Stomach (tissue), 19 donors: ENCODE measurements at places on chromosomes 7 and 10. TPM values are rescaled to one million over a fixed set of nuclear protein-coding genes. Genes with fewer than 3 reads are reported as not detected.

- H3K36me3 ChIP-seq, result peaks cover 17% of the 10 kb centered on the region
- no peak for DNase-seq
Observed at GRCh38 chr7:36875794-36876193, 151.5 kb upstream of the AOAH start.

DNA sequence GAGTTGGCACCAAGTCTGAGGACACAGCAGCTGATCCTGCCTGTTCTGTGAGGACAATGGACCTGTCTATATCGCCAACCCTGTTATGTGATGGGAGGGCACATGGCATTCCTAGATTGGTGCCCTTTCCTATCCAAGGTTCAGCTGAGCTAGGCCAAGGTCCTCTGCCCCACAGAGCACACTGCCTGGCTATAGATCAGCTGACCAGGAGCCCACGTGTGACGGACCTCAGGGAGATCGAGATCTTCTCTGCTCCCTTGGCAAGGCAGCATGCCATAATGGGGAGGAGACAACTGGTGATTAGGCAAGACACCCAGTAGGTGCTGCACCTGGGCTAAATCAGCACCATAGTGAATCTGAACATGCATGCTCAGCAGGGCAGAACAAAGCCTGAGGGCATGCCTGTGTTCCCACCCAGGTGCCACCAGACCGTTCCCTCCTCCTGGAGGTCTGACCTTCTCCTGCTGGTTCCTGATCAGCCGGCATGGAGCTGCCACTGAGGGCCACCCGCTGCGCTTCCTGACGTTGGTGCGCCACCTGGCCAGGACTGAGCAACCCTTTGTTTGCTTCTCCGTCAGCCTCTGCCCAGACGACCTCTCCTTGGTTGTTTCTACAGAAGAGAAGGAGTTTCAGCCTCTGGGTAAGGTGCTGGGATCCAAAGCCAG lies 93.7 kb downstream of the WDFY4 start:
- no peaks in the 10 kb centered on the region for H3K27me3 ChIP-seq
- no peaks in the 10 kb centered on the region for H3K4me1 ChIP-seq
- no peak for DNase-seq
- no peaks in the 10 kb centered on the region for H3K36me3 ChIP-seq

BLNK gene
- total RNA-seq, result 13.8 TPM

GRCh38 chr10:116760919-116761318 lies 18.6 kb upstream of the HSPA12A start:
- H3K4me1 ChIP-seq, result no peaks in the 10 kb centered on the region
- no peaks in the 10 kb centered on the region for H3K36me3 ChIP-seq
- no peak for DNase-seq
- no peak overlapping the region for H3K4me3 ChIP-seq
- H3K27me3 ChIP-seq, result peaks cover 9% of the 10 kb centered on the region

DNA sequence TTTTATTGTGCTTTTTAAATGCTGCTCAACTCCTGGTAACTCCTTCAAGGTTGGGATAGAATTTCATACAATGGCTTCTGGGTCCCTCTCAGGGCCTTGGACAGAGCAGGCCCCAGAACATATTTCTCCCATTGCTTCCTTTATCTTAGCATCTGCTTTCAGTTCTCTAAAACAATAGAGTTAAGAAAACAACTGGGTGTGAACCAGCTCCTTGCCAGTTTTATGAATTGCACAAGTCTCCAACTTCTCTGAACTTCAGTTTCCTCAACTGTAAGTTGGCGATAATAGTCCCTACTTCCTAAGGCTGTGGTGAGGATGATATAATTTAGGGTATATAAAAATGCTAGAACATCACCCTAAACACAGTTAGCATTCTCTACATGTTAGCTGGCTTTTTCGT lies 77.0 kb upstream of the INHBA start:
- no peak for DNase-seq
- no peak overlapping the region for H3K27ac ChIP-seq
- no peaks in the 10 kb centered on the region for H3K27me3 ChIP-seq
- no peaks in the 10 kb centered on the region for H3K36me3 ChIP-seq
- no peak overlapping the region for H3K4me3 ChIP-seq

KNDC1 gene
- total RNA-seq, result 1.7 TPM

- no peak for DNase-seq
- H3K27ac ChIP-seq, result no peak overlapping the region
- H3K36me3 ChIP-seq, result no peaks in the 10 kb centered on the region
- no peak overlapping the region for H3K4me3 ChIP-seq
- no peaks in the 10 kb centered on the region for H3K27me3 ChIP-seq
Observed at GRCh38 chr10:109191823-109192222, 731.5 kb downstream of the XPNPEP1 start.

CD36 gene
- total RNA-seq, result 48.7 TPM

DNA sequence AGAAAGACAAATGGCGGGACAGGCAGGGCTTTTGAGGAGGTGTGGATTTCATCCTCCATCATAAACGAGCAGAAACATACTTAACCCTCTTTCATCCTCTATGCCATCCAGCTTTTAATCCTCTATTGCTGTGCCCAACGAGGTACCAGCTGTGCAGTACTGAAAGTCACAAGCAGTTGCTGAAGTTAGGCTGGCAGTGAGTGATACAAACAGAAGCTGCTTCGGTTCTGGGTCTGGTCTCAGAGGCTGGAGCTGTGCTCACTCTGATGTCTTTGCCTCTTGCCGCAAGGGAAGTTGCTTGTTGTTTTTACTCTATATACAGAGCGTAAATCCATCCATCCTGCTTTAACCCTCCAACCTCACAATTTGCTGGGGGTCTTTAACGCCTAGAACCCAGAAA lies 235.2 kb downstream of the CELF2 start:
- no peak overlapping the region for H3K27ac ChIP-seq
- no peak for DNase-seq
- H3K4me1 ChIP-seq, result no peaks in the 10 kb centered on the region
- no peak overlapping the region for H3K4me3 ChIP-seq
- H3K27me3 ChIP-seq, result no peaks in the 10 kb centered on the region

GRCh38 chr7:131482800-131483199 lies 73.6 kb downstream of the PODXL start:
- no peaks in the 10 kb centered on the region for H3K36me3 ChIP-seq
- H3K4me1 ChIP-seq, result peaks cover 17% of the 10 kb centered on the region
- H3K4me3 ChIP-seq, result no peak overlapping the region
- H3K27ac ChIP-seq, result no peak overlapping the region
- no peaks in the 10 kb centered on the region for H3K27me3 ChIP-seq
- DNase-seq, result no peak

DNA sequence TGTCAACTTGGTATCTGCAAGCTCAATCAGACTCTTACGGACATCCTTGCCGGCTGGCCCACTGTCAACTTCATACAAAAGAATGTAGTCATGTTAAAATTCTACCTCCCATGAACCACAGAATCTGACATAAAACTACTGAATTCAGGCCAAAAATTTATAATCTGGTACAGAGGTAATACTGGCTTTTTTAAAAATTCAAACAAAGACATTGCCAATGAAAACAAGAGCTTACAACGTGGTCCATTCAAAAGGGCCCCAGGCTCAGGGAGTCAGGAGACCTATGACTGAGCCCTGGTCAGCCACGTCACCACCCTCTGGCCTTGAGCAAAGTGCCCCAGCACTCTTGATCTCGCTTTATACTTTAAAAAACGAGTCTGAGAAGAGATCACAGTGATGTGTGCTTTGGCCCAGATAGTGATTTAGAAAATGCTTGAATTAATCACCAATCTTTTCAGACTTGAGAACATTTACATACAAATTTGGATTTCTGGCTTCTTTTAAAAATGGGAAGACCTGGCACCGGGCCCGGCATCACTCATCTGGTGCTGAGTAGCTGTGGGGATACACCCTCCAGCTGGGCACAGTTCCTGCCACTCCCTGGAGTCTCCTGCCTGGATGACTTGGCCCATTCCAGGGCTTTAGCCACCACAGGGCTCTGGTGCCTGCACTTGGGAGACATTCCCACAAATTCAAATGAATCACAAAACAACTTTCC lies 94.1 kb downstream of the PIP4K2A start:
- no peak overlapping the region for H3K4me3 ChIP-seq
- H3K4me1 ChIP-seq, result peaks cover 67% of the 10 kb centered on the region
- H3K27ac ChIP-seq, result peak overlapping the region; percentile 55
- DNase-seq, result peak; percentile 44
- no peaks in the 10 kb centered on the region for H3K36me3 ChIP-seq
- H3K27me3 ChIP-seq, result no peaks in the 10 kb centered on the region

GRCh38 chr7:34245246-34245645 lies 339.9 kb downstream of the BMPER start:
- DNase-seq, result no peak
- H3K27me3 ChIP-seq, result no peaks in the 10 kb centered on the region
- no peak overlapping the region for H3K4me3 ChIP-seq
- no peaks in the 10 kb centered on the region for H3K4me1 ChIP-seq
- no peaks in the 10 kb centered on the region for H3K36me3 ChIP-seq

GRCh38 chr7:35257251-35258124 lies 3.6 kb upstream of the TBX20 start:
- DNase-seq, result peak; percentile 42
- H3K27me3 ChIP-seq, result peaks cover 100% of the 10 kb centered on the region
- peak overlapping the region; percentile 9 for H3K4me3 ChIP-seq
- H3K27ac ChIP-seq, result no peak overlapping the region
- H3K4me1 ChIP-seq, result peaks cover 46% of the 10 kb centered on the region

DNA sequence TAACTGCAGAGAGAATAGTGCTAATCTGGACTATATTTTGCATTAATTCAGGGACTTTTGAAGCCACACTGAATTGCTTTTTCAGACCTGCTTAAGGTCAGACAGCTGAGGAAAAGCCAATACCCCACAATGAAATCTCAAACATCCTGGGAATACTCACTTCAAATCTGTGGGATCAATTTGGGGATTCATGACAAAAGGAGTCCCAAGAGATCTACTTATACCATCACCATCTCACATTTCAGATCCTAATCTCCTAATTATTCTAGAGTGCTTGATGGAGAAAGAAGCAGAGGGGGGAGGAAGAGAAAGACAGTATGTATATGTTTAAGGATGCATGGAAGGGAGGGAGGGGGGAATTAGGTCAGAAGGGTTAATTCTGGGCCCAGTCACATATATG lies 202.2 kb downstream of the CACNA2D1 start:
- H3K4me3 ChIP-seq, result no peak overlapping the region
- no peak for DNase-seq
- no peaks in the 10 kb centered on the region for H3K36me3 ChIP-seq
- H3K27me3 ChIP-seq, result no peaks in the 10 kb centered on the region
